Activated T-cell treated with anti-CD3 and anti-CD28 coated beads for 24 hours (primary cell): ENCODE measurements at places on chromosomes 6 and 20.

DNA sequence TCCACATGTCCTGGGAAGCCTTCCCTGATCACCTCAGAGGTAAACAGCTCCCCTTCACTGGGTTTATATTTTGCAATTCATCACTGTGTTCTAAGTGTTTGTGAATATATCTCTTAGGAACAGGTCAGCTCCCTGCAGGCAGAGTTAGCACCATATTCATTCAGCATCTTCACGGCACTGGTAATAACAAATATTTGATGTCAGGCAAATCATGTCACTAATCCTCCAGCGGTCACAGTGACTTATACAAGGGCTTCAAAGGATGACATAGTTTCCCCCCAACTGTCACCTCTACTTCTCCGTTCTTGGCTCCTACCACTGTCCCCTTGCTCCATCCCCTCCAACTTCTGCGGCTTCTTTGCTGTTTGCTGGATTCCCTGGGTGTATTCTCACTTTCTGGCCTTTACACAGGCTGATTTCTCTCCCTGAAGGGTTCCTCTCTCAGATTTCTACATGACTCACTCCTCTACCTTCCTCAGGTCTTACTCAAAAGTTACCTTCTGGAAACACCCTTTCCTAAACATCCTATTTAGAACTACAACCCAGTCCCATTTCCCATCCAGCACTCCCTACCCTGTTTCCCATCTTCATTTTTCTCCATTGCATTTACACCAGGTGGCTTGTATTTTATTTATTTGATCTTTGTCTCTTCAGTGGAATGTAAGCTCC, 66.6 kb downstream of the NHLRC1 start:
- no peak for DNase-seq

GRCh38 chr6:712805-713204, 19.9 kb upstream of the EXOC2 start:
- no peak for DNase-seq

DNA sequence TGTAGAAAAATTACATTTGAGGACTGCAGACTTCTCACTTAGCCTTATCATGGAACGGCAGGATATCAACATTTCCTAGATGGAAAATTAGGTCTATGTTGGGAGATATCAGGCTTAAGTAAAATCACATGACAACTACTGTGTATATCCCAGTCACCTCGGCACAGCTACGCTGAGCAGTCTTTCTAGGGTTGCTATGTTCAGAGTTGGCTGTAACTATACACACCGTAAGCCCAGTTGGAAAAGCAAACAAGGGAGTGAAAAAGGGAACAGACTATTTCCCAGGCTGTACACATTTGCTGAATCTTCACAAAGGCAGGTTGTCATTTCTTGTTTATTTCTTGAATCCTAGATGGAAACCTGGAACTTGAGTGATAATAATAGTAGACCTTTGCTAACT, 80.7 kb upstream of the PTPRK start:
- no peak for DNase-seq

DNA sequence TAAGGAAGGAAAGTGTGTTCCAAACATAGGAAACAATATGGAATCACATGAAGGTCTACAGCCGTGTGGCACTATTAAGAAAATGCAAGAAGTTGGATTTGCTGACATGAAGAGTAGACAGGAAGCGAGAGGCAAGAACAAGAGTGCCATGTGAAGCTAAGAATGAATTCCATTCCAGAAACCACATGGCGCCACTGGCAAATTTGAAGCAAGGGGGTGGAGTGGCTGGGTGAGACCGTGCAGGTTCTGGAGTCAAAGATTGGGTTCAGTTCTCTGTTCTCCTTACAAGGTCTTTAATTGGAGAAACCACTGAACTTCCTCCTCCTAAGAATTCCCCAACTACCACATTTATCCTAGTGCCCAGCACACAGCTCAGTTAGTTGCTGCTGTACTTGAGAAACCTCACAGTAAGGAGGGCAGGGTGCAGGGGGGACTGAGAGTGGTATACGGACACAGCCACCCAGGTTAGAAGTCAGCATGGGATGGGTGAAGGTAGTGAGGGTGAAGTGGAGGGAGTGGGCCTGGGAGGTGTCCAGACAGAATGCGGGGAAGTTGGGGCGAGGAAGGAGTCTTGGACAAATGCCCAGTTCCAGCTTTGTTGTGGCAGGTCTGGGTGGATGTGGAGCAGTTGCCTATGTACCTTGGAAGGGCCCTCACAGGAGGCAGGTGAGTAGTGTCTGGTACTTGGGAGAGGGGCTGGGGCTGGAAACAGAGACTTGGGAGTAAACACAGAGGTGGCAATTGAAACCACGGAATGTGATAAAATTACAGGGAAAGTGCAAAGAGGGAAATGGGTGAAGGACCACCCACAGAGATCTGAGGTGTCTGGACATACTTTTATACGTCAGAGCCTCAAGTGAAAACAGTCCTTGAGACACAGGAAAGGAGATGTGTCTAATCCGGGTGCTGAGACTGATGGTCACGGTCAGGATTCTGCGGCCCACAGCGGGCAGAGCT, 14.3 kb downstream of the LYRM4 start:
- no peak for DNase-seq

DNA sequence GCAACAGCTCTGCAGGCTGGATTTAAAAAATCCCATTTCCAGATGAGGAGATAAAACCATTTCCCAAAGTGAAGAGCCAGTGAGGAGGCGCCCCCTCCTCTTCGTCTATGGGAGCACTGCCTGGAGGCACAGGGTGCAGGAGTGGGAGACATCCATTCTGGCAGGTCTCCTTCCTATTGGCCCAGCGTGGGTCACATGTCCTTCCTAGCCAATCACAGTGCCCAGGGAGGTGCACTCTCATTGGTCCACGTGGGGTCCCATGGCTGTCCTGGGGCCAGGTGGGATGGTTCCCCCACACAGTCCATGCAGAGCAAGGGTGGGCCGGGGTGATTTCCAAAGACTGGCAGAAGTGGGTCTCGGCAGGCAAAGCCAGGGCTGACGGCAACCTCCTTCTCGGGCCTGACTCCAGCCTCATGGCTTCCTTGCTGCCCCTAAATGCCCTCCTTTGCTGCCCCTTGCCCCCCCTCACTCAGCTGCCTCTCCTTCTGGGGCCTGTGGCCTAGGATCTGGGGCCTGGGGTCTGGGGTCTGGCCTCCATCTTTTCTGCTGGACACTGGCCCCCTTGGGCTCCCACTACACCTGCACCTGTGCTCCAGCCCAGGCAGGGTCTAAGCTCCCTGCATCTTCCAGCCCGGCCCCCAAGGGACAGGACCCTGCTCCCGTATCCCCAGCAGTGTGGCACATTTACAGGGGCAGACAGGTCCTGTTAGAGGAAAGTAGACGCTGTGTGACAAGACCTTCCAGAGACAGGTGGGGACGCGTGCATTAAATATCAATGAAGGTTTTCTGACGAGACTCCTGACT, 231.7 kb downstream of the TAF4 start:
- no peak for DNase-seq

GRCh38 chr6:117268924-117269323, 3.6 kb downstream of the VGLL2 start:
- DNase-seq: no peak

GRCh38 chr6:37483917-37484785, 15.5 kb downstream of the CCDC167 start:
- peak; percentile 63 for DNase-seq

DNA sequence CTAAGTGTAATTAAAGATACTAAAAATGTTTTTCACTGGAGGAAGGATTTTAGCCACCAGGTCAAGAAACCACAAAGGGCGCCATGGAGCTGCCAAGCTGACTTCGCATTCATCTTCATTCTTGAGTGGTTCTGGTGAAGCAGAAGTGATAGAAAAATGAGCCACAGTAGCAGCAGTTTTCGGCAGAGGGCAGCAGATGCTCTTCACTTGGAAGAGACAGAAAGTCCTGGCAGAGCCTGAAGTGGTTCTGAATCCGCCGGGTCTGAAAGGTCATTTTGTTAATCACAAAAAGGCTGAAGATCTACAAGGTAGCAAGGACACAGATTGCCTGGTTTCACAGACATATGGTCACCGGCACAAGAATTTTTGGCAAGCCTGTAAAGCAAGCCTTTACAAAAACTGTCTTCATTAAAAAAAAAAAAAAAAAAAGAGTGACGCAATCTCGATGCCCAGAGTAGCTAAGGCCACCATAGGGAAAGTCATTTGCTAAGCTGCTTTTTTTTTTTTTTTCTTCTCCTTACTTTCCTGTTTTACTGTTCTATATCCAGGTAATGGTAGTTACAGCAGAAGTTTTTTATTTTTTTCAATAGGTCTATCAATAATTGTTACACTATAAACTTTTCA, 345.1 kb upstream of the AGPAT4 start:
- no peak for DNase-seq

DNA sequence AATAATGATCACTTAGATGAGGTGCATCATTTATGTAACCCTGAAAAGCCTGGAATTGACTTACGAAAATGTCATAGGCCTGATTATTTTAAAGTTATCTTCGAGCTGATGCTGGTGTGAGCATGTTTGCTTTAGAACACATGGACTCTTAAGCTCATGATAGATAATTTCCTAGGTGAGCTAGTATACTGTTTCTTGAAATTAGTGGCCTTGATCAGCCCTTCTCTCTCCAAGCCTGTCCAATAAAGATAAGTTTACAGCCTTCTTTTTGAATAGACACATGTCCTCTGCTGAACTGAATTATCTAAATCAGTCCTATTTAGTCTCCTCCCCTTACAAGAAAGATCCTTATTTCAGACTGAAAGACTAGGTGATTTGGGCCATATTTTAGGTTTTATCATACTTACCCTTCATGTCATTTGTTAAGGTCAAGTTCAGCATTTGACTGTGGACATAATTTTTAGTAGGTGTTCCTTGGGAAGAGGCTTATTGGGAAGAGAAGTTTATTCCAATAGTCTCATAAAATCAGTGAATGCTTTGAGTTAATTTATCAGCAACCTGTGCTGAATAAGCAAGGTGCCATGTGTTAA, 15.3 kb downstream of the FOXO3 start:
- DNase-seq: no peak

DNA sequence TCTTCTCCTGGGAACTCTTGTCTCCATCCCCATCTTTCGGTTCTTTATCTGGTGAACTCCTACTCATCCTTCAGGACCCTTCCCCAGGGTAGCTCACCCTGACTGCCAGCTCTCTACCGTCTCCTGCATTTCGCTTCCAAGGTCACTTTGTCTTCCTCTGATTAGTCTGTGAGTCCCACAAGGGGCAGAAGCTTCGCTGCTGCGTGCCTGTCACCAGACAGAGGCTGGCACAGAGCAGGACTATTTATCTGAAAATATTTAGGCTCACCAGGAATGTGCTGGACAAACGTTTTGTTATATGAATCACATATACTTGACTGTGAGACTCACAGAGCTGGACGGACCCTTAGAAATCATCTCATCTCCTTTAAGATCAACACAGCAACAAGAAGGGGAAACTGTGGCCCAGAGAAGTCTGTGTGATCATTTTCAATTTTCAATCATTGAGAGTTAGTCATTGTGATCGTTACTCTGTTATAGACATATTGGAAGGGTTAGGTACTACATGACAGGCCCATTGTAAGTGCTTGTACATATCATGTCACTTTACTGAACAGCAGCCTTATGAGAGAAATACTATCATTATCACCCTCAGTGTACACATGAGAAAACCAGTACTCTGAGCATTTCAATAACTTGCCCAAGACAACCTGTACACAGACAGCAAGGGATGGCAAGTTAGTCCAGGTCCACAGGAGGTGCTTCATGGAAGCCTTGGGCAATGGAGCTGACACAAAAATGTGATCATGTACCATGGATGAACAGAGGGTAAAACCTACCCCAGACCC, 51.4 kb downstream of the JPH2 start:
- no peak for DNase-seq

GRCh38 chr6:161273274-161273751, 548 bp downstream of the AGPAT4 start:
- peak; percentile 1 for DNase-seq

- no peak for DNase-seq
Measured at GRCh38 chr6:14254505-14254904, 136.9 kb downstream of the CD83 start.

- DNase-seq: no peak
Measured at GRCh38 chr6:166026586-166027126, 141.0 kb downstream of the TBXT start.

DNA sequence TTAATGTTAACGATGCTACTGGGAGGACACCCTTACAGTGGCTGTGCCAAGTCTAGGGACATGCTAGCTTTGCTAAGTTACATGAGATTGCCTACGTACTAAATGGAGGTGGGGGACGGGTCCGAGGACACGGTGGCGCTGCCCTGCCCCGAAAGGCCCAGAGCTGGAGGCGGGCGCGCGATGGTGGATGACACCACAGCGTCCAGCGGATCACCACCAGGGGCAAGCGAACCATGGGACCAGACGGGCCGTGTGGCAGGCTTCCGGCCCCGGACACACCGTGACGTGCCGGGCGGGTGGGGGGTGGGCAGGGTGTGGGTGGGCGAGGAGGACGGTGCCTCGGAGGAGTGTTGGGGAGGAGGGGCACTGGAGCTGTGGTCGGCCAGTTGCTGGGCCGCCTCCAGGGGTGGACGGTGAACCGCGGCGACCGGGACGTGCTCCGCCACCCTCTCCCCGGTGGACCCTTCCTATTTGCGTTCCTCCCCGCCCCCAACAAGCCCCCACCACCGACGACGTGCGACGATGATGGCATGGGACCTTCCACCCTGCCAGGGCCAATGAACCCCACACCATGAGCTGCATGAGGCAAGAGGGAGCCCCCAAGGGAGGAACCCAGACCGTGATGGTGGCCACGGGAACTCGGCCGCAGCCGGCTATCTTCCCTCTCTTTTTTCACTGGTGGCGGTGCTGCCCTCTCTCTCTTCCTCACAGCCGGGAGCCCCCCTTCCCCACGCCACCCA, 773.3 kb upstream of the DEFB115 start:
- no peak for DNase-seq

GRCh38 chr6:157230910-157231309, 92.4 kb downstream of the TMEM242 start:
- DNase-seq: no peak

- DNase-seq: no peak
Measured at GRCh38 chr20:6765469-6766058, 1.9 kb upstream of the BMP2 start.

- DNase-seq: no peak
Measured at GRCh38 chr6:149059557-149059956, 258.0 kb upstream of the TAB2 start.
